Activated CD4-positive, alpha-beta T cell treated with anti-CD3 and anti-CD28 coated beads, Interleukin-2, amount 50 U/mL, for 24 hours (primary cell): ENCODE measurements at places on chromosomes 12 and 14.

DNA sequence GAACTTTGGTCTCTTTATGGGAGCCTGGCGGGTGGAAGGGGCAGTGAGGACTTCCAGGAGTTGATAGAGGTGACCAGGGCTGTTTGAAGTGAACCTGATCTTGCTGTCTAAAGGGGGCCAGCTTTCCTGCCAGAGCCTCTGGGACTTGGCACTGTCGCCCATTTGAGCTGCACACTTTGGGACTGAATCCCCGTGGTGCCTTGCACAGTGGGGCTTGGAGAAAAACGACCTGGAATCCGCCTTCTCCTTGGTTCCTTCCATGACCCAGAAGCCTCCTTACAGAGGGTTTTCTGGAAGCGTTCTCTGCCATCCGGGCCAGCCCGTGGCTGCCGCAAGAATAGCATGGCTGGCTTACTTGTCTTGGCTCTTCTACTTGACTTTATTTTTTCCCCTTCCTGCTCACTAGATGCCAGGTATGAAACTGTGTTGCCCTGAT lies 2.0 kb downstream of the RFLNA start:
- no peak for DNase-seq

GRCh38 chr14:93301821-93302447 lies 30.9 kb downstream of the BTBD7 start:
- no peak for DNase-seq

- no peak for DNase-seq
These were observed 164.4 kb downstream of the CAND1 start for GRCh38 chr12:67433385-67434175.

DNA sequence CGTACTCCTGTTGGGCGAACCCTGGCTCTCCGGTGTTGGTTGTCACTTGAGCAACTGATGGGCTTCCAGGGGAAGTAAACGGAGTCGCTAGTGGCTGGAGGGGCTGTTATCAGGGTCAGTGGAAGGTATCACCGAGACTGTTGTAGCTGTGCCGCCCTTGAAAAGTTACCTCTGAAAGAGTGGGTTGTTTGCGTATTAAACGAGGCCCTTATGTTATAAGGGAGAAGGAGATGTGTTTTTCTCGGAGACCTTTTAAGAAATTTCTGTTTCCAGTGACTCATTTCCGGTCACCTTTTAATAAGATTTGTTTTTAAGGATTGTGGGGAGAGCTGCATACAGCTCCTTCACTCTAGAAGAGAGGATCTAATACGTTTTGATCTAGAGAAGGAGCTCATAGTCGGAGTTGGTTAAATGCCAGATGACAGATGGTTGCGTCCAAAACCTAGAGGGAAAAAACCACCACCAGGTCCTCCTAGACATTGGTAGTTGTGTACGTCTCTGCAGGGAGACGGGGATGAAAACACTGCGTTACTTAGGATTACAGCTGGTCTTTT lies 750 bp upstream of the DBX2 start:
- DNase-seq: no peak

GRCh38 chr14:90619911-90620310 lies 196.3 kb downstream of the TTC7B start:
- no peak for DNase-seq

DNA sequence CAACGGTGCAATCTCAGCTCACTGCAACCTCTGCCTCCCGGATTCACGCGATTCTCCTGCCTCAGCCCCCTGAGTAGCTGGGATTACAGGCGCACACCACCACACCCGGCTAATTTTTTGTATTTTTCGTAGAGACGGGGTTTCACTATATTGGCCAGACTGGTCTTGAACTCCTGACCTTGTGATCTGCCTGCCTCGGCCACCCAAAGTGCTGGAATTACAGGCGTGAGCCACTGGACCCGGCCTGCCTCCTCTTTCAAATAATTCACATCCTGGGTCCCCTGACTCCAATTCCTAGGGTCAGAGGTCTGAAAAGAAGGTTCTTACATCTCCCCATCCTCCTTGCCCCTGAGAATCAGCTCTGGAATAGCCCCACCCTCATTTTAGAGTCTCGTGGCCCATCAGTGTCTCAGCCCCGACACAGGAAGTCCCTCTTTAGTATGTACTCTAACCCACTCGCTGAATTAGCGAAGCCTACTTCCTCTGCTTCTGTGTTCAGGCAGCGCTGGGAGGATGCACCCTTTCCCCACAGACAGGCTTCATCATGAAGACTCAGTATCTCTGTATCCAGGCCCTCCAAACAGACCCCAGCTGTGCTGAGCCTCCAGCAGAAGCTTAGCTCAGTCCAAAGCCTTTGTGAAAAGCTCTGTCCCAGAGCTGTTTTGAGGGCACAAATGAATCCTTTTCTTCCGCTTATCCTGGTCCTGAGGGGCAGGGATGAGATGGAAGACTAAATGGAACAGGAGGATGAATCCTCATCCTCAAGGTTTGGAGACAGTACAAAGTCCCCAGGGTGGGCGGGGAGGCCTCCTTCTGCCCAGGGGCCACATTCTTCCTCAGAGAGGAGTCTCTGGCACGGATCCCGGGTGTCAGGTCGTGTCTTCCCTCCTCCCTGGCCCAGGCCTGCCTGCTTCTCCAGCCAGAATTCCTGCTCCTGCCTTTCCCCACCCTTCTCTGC lies 3.5 kb downstream of the LPAR5 start:
- DNase-seq: no peak

GRCh38 chr14:75531660-75532317 lies 9.5 kb downstream of the BATF start:
- no peak for DNase-seq

GRCh38 chr12:27747111-27747820 lies 32.8 kb upstream of the KLHL42 start:
- no peak for DNase-seq

- no peak for DNase-seq
These were observed 17.2 kb downstream of the ADGRD1 start for GRCh38 chr12:130970908-130971233.

- no peak for DNase-seq
These were observed 334.3 kb downstream of the AACS start for GRCh38 chr12:125399489-125399888.

- DNase-seq: no peak
These were observed 4.1 kb upstream of the DYNC1H1 start for GRCh38 chr14:101960225-101960624.

GRCh38 chr12:52221912-52222457 lies 11.1 kb upstream of the KRT7 start:
- peak; percentile 69 for DNase-seq

GRCh38 chr12:13875744-13876143 lies 105.7 kb downstream of the GRIN2B start:
- no peak for DNase-seq

GRCh38 chr12:122028165-122028904 lies 6.7 kb downstream of the BCL7A start:
- DNase-seq: no peak

DNA sequence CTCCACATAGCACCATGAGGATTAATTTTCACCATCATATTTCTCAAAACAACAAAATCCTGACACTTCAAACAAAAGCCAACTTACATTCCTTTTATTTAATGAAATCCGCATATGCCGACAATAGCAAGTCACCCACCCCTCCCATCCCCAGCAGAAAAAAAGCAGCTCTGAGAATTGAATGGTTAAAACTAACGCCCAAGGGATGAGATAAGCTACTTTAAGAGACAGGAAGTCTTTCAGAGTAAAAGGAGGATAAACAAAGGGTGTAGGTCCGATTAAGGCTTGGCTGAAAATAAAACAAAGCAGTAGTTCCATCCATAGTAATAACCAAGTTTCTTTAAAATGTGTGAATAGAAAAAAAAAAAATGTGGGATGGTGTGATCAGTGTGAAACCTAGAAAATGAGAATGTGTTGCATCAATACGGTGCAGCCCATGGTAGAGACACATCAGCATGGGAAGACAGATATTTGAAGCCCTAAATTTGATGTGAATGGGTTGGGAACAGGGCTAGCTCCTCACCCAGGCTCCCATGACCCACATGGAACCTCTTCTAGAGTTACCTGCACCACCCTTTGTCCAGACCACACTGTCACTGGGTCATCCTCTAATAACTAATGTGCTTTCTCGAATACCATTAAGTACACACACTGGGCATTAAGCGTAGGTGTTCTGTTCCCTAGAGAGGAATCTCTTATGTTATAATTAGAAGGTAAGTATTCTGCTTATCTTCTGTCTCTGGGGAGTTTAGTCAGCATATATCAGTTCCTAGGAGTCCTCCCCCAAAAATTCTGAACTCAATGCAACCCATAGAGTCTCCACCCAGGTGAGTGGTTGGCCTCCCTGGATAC lies 31.7 kb downstream of the RTRAF start:
- DNase-seq: no peak

GRCh38 chr12:25713264-25713663 lies 160.2 kb upstream of the LMNTD1 start:
- no peak for DNase-seq

DNA sequence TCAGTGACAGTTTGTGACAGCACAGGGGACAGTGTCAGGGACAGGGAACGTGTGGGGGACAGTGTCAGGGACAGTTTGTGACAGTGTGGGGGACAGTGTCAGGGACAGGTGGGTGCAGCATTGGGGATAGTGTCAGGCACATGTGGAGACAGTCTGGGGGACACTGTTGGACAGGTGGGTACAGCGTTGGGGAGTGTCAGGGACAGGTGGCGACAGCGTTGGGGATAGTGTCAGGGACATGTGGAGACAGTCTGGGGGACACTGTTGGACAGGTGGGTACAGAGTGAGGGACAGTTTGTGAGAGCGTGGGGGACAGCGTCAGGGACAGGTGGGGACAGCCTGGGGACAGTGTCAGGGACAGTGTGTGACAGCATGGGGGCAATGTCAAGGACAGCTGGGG lies 140.0 kb downstream of the TMEM121 start:
- no peak for DNase-seq

- DNase-seq: no peak
These were observed 203.3 kb upstream of the LRFN5 start for GRCh38 chr14:41403360-41403759.

GRCh38 chr12:53419756-53420155 lies 3.9 kb upstream of the AMHR2 start:
- no peak for DNase-seq

DNA sequence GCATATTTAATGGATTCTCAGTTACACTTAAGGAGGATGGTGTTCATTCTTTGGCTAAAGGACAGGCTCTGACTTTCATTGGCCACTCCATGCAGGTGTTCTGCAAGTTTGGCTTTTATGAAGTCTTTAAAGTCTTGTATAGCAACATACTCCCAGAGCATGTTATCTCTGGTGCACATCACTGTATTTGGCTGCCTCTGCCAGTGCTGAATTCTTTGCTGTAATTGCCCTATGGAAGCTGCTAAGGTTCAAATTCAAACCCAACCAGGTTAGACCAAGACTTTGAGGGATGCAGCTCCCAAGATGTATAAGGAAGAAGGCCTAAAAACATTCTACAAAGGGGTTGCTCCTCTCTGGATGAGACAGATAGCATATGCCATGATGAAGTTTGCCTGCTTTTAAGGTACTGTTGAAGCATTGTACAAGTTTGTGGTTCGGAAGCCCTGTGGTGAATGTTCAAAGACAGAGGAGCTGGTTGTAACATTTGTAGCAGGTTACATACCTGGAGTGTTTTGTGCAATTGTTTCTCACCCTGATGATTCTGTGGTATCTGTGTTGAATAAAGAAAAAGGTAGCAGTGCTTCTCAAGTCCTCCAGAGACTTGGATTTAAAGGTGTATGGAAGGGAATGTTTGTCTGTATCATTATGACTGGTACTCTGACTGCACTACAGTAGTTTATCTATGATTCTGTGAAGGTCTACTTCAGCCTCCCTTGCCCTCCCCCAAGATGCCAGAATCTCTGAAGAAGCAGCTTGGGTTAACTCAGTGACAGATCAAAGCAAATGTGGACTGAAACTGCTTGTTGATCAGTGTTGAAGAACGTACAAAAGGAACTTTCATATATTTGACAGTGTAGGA lies 19.4 kb downstream of the TMEM116 start:
- no peak for DNase-seq

DNA sequence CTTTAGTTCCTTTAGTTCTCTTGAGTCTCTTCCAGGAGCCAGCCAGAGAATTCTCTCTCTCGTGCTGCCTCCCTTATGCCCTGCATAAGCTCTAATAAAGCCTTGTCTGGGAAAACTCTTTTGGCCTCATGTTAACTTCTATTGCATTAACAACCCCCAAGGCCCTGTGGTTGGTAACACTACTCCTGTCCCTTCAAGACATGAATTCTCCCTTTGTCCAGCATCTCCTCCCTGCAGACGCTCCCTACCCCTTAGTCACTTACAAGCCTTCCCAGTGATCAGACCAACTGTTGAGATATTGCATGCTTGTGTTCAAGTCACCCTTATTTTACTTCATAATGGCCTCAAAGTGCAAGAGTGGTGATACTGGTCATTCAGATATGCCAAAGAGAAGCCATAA lies 12.1 kb downstream of the LTBR start:
- no peak for DNase-seq

DNA sequence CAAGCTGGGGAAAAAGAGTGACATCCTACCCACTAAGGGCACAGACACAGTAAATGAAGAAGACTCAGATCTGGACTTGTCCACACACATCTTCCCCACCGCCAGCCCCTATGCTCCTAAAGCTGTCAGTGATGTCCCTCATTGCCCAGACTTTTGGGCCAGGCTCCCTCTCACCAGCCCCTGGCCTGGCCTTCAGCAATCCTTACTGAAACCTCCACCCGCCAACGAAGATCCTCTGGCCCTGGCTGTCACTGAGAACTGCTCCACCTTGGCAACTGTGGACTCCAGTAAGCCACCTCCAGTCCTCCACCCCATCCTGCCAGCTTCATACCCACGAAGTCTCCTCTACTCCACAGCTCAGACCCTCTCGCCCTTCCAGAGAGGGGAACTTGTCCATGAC lies 23.3 kb downstream of the FIGNL2 start:
- no peak for DNase-seq

DNA sequence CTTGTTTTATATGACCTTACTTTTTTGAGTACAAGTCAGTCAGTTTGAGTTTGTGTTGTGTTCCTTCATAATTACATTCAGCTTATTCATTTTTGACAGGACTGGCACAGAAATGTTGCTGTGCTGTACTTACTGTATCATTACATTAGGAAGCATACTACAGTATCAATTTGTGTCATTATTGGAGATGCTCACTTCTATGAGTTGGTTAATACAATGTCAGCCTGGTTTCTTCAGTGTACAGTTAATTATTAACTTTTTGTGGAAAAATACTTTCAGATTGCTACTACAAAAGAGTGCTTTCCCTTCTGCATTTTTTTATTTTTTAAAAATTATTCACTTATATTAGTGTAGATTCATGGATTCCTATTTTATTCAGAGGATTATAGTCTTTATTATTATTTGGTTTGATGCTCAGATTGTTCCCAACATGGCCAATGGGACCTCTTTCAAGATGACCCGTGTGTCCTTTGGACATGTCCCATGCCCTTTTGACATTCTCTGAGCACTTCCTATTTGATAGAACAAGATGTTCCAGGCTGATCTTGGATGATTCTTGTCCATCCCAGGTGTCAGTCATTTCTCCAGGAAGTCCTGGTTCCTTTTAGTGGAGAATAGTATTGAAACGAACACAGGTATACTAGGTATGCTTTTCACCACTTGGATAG lies 66.6 kb downstream of the MON2 start:
- DNase-seq: no peak
